ENCODE measurements at places on chromosomes 5 and 9.

DNA sequence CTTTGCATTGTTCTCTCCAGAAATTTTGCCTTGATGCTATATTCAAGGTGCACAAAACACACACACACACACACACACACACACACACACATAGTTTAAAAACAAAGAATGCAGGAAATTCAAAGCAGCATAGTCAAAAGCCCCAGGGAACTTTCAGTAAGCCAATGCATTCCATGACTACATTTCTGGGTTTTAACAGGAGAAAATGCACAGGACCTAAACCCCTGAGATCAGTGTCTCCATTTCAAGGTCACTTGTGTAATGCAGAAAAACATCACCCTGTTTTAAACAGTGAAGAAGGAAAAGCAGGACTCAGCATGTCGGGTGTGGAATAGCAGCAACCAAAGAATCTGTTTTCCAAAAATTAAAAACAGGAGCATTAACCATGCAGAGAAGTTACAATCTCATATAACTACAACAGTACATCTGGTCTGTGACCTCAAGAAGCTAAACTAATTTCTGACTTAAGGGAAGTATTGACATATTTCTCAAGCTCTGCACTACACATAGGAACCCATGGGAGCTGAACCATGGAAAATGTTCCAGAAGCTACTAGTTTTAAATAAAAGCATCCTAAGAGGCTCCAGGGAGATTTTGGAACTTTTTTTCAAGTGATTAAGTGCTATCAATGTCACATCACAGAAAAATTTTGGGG is 296.7 kb downstream of the HINT1 start:
- DNase-seq: no peak

DNA sequence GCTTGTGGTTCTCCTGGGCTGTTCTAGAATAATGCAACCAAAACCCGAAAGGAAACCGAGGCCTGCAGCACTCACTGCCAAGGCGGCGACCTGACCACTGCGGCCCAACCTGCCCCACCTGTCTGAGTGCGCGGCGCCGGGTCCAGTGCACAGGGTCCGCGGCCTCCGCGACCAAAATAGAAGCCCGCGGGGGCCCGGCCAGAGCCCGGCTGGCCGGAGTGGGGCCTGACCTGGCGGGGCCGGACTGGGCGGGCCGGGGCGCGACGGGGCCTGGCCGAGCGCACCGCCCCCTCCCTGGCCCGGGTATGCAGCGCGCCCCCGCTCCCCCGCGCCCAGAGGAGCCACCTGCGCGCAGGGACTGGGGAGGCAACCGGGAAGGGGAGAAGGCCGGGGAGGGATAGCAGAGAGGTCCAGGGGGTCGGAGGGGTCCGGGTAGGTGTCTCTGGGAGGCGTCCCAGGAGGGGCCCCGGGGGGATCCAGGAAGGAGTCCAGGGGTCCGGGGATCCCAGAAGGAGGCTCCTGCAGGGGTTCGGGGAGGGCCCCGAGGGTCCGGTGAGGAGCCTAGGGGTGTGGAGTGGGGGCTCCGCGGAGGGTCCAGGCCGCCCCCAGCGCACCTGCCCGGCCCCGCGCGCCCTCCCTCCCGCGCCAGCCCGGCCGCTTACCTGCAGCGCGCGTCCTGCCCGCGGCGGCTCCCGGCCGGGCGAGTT is 503 bp downstream of the SEMA4D start:
- peak; percentile 18 for DNase-seq

- DNase-seq: no peak
Observed at GRCh38 chr5:178538741-178539229, 51.4 kb downstream of the COL23A1 start.

- DNase-seq: no peak
Observed at GRCh38 chr5:75894482-75894881, 177.2 kb upstream of the POC5 start.

- DNase-seq: no peak
Observed at GRCh38 chr9:73050065-73050816, 97.4 kb upstream of the ALDH1A1 start.

DNA sequence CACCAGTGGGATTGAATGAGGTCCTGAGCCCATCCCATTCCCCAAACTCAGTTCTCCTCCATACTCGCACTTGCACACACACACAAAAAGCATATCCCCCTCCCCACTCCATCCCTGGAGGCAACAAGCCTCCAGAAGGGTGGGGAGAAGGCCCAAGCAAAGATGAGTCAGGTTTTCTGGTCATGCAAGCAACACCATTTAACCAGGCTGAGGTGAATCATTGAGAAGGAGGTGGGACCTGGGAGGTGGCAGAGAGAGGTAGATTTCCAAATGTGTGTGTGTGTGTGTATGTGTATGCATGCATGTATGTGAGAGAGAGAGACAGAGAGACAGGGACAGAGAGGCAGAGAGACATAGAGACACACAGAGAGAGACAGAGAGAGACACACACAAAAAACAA is 185.2 kb upstream of the TRIM32 start:
- DNase-seq: no peak
